Amygdala (tissue), 56 donors: ENCODE measurements at places on chromosomes 6 and 20.

- no peak for DNase-seq
Measured at GRCh38 chr6:64259372-64259771, 623.8 kb downstream of the PHF3 start.

GRCh38 chr6:97666889-97667288 lies 383.9 kb upstream of the MMS22L start:
- no peak for DNase-seq

DNA sequence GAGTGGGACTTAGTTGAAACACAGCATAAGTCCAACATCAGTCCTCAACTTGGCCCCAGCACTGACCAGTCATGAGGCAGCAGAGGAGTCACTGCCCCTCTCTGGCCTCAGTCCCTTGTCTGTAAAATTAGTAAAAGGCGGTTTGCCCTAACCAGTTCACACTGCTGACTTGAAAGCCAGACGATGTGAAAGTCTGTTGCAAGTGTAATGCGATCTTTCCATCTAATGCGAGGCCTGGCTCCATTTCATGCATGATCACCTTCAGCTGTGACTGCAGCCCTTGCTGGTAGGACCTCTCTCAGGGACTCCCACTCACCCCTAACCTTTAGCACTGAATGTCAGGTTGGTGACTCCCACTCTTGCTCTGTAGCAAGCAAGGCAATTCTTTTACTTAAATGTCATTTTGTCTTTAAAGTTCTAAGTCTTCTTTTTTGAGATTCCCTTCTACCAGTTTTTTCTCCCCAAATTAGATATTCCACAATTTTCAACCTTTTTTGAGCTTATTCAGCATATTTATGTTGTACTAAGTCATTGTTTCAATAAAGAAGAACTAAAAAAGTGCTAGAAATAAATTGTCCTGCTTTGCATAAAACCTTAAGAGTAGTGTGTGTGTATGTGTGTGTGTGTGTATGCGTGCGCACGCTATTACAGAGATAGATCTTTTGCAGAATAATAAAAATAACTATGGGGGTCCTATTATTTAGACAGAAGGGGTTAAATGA lies 245.5 kb downstream of the PACRG start:
- DNase-seq = no peak

DNA sequence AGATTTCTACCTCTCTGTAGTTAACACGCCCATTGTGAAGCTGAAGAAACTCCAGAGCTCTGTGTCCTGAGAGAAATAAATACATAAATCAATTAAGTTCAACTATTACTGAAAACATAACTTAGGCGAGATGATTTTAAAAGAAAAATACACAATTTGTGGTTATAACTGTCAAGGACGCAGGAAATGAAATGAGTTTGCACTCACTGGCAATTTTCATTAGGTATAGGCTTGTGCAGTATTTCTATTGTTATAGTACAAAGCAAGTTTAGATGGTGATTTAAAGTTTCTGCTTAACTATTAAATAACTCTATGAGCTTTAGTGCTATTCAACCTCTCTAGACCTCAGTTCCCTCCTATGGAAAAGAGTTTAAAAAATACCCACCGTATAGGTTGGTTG lies 3.3 kb downstream of the GPLD1 start:
- no peak for DNase-seq

DNA sequence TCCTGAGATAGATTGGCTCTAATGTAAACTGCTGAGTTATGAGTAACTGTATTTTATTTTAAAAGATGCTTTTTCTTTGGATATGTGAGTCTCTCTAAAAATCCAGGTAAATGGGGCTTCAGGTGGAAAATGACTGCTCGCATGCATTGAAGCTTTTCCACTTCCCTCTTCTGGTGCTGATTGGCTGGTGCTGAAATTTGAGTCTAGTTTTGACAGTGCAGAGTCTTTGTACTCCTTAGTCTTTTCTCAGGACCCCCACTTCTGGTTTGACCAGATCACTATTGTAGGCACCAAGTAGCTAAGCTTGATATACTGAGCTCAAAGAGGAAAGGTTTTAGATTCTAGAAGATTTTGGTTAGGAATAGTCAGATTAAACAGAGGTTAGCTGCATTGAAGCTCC lies 60.7 kb upstream of the TULP4 start:
- no peak for DNase-seq

DNA sequence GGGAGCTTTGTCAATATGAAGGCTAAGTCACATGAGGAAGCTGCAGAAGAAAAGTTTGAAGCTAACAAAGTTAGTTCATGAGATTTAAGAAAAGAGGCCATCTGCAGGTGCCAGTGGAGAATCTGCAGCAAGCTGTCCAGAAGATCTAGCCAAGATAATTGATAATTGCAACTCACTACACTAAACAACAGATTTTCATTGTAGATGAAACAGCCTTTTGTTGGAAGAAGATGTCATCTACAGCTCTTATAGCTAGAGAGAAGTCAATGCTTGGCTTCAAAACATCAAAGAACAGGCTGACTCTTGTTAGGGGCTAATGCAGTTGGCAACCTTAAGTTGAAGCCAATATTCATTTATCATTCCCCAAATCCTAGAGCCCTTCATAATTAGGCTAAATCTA lies 83.7 kb downstream of the RIN2 start:
- DNase-seq = no peak

- DNase-seq = no peak
Measured at GRCh38 chr6:56238352-56238751, 9.0 kb downstream of the COL21A1 start.

GRCh38 chr6:121436960-121437850 lies 1.8 kb downstream of the GJA1 start:
- DNase-seq = no peak

DNA sequence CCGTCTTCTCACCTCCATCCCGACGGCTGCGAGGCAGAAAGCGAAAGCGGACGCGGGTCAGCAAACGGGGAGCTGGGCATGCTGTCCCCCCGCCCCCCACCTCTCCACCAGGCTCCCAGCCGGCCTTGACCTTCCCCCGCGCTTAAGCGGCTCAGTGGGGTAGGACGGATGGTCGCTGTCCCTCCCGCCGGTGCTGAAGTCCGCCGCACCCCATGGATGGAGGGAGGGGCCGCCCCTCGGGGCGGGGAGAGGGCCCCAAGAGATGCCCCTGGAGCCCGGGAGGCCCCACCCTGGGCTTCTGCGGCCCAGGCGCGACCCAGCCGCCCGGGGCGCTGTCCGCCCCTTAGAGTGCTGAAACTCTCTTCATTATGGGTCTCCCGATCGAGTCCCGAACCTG lies at the start of gene KCNB1:
TSS of gene KCNB1 (minus strand) at position 48 of the 397 bp plus-strand sequence. CDS start 188 bp downstream, outside the sequence.
- no peak for DNase-seq

GRCh38 chr6:35415065-35415891 lies 36.9 kb upstream of the FANCE start:
- peak; percentile 68 for DNase-seq

GRCh38 chr6:10256113-10256690 lies 158.7 kb downstream of the TFAP2A start:
- DNase-seq = no peak

DNA sequence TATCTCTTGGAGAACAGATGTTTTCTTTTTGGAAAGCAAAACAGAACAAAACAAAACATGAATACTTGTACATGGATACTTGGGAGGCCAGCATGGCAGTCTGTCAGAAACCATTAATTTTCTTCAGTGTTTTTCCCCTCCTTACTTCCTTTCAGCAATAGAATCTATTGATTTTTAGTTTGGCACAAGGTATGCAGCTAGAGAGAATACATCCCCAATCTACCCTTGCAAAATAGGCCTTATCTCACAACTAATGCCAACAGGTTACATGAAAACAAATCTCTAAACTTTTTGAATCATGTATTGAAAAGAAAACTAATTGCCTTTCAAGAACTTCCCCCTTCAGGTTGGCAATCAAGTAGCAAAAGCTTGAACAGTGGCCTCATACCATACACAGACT lies 2.8 kb downstream of the PGK2 start:
- no peak for DNase-seq

DNA sequence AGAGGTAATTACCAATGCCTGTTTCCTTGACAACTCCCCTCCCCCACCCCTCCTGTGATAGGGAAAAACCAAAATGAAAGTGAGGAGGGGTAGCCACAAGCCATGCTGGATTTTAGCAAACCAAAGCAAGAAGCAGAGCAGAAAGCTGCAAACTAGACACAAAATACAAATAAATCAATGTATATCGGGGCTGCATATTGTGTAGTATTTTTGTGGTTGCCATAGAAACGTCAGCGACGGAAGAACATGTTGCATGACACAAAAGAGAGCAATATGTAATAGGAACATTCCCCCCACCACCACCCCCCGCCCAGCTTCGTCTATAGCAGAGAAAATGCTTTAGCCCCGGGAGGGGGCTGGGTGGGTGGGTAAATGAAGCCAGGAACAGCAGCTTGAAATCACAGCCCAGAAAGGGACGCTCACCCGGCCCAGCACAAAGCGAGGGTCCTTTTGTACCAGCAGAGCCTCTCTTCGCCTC lies 548 bp downstream of the AGPAT4 start:
- no peak for DNase-seq

GRCh38 chr6:119179842-119180241 lies 101.4 kb upstream of the FAM184A start:
- DNase-seq = no peak

- no peak for DNase-seq
Measured at GRCh38 chr20:15256676-15257568, 919.5 kb upstream of the FLRT3 start.

DNA sequence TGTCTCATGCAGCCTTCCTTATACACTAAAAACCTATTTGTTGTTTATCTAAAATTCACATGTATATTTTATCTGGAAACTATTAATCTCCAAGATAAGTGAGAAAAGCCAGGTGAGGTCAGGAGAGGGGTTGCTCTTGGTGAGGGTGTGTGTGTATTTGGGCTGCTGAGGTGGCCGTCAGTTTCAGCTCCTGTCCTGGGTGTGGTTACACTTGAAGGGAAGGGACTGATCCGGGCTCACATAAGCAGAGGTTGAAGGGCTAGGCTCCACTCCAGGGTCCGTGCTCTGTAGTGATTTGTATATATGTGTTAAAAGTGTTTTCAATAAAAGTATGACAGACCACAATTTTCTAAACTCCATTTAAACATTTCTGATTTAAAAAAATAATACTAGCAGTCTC lies 13.5 kb upstream of the SNAI1 start:
- no peak for DNase-seq
